ENCODE measurements at places on chromosomes 12 and 14.

DNA sequence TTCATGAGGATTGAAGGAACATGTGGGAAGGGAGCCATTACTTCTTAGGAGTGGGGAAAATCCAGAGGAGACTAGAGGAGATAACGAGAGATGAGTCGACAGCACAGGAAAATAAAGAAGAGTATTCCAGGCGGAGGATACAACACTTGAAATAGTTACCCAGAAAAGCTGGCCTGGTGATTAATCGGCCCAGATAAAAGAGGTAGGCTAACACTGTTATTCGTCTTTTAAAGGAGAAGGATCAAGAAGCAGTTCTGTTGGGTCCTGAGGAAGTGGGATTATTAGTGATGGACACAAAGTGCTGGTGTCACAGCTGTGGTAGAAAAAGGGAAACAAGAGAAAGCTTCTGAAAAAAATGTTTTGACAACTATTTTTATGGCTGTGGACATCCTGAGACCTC lies 425.3 kb downstream of the ZFP36L1 start:
- no peak for DNase-seq

DNA sequence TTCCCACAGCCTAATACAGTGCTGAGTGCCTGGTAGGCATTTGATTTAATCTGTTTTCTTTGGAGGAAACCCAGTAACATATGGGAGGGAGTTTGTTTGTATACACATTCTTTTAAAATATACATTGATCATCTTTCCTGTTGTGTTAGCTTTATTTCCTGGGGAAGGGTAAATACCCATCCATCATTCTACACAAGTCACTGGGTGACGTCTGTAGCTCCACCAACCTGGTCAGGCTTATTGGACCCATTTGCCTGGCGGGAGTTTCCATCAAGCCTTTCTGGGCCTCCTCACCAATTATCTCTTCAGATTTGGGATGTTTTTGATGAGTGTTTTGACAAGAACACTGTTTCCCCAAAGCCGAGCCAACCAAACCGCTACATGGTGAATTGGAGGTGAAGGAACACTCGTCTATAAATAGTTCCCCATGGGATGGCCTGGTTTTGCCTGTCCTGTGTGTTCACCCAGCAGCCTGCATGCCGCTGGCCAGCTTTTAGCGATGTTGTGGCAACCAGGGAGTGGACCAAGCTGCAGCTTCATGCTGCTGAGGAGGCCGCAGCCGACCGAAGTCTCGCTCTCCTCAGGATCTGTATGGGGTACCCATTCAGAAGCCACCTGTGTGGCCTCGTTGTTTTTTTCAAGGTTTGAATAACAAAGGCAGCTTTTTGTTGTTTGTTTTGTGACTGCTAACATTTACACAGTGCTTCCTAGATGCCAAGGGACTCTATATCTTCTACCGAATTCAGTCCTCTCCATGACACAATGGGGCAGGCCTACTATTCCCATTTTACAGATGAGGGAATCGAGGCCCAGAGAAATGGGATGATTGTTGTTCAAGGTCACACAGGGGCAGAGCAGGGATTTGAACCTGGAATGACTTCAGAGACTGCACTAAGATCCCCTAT lies 22.6 kb downstream of the PLXNC1 start:
- DNase-seq: no peak

GRCh38 chr14:68148276-68148675 lies 328.7 kb downstream of the RAD51B start:
- peak; percentile 79 for DNase-seq

DNA sequence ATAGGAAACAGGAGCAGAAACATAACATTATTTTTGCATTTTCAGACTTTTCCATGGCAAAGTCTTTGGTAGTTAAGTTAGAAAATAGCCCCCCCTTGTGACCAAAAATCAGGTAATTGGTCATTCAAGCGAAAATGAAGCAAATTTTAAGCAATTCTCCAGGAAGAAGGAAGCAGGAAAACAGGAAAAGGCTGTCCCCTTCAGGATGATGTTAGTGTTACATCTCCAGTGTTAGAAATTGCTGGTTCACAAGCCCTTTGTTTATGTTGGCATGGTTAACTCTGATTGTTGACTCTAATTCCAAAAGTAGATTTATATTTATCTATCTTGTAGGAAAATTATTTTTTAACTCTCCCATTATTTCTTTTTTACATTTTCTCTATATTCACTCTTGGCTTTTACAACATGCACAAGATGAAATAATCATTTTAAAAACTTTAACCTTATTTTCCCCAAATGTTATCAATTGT lies 18.8 kb upstream of the GAS2L3 start:
- DNase-seq: peak; percentile 73

DNA sequence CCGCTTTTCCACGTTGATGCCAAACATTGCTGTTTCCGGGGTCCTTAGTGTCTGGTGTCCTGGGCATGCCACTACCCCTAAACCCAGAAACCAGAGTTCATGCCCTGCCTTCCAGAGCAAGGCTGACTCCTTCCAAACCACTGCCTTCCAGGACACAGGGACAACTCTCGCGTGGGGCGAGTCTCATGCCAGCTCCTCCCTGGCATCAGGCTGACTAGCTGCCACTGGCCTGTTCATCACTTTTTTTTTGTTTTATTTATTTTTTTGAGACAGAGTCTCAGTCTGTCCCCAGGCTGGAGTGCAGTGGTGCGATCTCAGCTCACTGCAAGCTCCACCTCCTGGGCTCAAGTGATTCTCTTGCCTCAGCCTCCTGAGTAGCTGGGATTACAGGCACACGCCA lies 4.8 kb downstream of the SETD1B start:
- DNase-seq: no peak

DNA sequence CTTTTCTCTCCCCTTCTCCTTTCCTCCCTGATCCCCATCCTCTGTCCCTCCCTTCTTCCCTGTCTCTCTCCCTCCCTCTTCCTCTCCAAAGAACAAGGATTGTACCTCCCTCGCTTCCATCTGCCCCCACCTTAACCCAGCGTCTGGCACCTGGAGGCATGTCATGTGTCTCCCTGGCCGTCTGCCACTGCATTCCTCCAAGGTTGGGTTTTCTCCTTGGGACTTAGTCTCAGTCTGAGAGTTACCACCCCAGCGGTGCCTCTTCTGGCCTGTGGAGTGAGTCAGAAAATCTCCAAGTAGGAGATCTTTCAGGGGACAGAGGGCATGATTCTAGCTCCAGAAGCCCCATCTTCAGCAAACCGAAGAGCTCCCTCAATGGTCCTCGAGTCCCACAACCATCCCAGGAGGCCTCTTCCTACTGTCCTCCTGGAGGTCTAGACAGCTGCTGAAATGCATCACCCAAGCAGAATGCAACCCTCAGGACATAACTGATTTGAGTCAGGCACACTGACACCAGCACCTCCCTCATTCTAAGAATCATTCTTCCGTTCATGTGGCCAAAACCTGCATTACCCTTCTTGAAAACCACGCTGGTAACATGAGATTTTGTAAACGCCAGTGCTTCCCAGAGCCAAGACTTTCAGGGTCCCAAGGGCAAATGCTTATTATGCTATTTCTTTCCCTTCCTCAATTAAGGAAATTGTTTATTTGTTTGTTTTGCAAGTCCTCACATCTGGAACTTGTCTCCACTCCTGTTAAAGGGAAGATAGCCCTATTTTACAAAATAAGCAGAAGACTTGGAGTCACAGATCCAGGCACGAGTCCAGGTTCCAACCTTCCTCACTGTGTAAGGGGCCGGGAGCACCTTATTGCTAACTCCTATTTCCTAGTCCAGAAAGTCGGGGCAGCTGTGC lies 463.2 kb downstream of the BCL11B start:
- DNase-seq: peak; percentile 82

- no peak for DNase-seq
Measured at GRCh38 chr12:6582196-6582595, 14.1 kb upstream of the NOP2 start.

DNA sequence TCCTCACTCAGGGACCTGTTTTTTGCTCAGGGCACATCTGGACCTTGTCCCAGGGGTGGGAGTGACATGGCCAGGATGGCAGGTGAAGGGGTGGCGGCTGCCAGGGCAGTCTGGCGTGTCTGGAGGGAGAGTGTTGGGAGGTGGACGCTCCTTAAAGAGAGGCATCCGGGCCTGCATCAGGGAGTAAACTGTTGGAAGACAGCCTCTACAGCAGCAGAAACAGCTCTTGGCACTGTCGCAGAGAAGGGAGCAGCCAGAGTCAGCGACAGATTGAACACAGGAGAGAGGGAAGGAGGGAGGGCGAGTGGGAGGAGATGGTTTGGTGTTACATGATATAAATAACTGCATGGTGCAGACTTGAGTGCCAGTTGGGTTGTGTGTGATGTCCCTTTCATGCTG lies 52.8 kb downstream of the IGF1 start:
- no peak for DNase-seq

GRCh38 chr12:85558684-85559083 lies 277.5 kb downstream of the RASSF9 start:
- DNase-seq: no peak

- no peak for DNase-seq
Measured at GRCh38 chr12:51901881-51902280, 5.4 kb upstream of the ACVRL1 start.

DNA sequence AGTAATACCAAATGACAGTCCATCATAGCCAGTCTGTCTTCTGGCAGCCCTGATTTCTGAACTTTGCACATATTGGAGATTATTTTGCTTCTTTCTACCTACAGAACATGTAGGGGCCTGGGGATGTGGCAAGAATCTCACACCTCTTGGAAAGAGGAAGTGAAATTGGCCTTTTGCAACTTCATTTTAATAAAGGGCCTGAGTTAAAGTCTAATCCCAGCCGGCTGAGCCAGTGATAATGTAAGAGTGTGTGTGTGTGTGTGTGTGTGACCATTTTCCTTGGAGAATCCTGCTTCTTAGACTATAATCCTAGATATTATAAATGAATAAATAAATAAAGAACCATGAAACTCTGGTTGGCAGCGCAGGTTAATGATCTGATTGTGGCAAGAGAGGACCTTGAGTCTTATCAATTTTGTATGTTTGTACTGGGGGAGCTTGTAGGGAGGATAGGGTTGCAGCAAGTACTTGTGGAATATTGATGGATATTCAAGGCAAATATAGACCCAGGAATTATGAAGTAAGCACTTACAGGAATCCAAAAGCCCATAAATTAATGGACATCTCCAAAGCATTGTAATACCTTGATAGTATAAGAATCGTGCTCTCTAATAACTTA lies 233.2 kb upstream of the AMIGO2 start:
- no peak for DNase-seq

GRCh38 chr14:81137316-81137715 lies 83.4 kb downstream of the GTF2A1 start:
- peak; percentile 40 for DNase-seq

DNA sequence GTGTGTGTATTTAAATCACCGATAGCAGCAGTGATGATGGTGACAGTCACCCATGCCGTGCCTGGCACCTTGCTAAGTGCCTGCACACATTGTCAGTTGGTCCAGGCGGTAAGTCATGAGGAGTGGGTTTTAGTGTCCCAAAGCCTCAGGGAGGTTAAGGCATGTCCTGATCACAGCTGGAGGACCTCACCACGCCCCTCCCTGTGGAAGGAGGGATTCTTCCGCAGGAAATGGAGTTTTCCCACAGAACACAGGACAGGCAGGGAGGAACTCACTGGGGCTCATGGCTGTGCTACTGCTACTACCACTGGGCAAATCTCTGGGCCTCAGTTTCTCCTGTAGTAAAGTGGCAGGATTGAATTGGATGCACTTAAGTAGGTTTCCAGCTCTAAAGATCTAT lies 142.3 kb downstream of the CACNA1C start:
- no peak for DNase-seq

- peak; percentile 90 for DNase-seq
Measured at GRCh38 chr12:6528539-6529235, 5.6 kb upstream of the GAPDH start.

DNA sequence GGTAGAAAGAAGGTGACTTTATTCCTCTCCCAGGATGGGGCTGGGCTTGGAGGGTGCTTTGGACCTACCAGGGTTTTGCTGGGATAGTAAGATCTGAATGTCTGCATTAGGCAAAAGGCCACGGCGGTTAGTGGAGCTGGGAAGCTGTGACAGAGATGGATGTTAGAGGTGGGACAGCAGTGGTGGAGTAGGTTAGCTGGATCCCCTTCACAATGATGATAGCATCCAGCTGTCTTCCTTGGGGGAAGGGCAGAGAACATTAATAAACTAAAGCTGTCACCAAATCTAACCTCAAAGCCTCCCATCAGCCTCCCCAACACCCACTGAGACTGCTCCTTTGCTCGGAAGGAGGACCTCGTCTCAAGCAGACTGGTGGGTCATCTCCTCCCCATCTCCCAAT lies 104.8 kb downstream of the GPATCH2L start:
- DNase-seq: no peak

DNA sequence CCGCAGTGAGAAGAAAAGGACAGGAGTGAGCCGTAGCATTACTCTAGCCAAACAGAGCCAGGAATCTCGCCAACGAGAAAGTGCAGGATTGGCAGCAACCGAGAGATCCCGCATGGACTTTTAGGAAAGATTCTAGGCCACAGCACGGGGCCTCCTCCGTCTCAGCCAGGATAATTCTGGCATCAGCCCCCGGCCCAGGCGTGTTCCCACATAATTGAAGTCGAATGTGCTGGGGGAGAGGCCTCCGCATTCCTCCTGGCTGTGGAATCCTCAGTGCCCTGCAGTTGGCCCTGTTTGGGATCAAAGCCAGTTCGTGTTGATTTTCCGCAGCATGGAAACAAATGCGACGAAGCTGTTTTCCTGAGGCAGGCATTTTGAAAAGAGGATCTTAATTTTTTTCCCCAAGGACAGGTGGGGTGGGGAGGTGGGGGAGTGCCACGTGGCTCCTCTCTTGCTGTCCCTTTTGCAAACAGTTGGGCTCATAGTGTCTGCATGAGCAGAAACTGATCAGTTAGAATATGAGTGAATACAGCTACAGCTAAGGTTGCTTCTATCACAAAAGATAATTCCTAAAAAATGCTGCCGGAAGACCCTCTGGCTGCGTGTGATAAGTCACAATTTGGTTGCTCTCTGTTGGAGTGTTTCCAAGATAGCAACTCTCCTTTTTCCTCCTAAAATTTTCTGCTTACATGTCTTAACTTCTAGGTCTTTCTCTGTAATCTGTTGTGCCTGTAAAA lies 37.3 kb upstream of the ATXN2 start:
- no peak for DNase-seq

All from foreskin keratinocyte (primary cell).